CD4-positive, alpha-beta T cell treated with Interleukin-4 for 4 hours (primary cell): ENCODE measurements at places on chromosomes 1 and 21.

- DNase-seq = no peak
Observed at GRCh38 chr1:242761556-242761955, 237.1 kb upstream of the PLD5 start.

DNA sequence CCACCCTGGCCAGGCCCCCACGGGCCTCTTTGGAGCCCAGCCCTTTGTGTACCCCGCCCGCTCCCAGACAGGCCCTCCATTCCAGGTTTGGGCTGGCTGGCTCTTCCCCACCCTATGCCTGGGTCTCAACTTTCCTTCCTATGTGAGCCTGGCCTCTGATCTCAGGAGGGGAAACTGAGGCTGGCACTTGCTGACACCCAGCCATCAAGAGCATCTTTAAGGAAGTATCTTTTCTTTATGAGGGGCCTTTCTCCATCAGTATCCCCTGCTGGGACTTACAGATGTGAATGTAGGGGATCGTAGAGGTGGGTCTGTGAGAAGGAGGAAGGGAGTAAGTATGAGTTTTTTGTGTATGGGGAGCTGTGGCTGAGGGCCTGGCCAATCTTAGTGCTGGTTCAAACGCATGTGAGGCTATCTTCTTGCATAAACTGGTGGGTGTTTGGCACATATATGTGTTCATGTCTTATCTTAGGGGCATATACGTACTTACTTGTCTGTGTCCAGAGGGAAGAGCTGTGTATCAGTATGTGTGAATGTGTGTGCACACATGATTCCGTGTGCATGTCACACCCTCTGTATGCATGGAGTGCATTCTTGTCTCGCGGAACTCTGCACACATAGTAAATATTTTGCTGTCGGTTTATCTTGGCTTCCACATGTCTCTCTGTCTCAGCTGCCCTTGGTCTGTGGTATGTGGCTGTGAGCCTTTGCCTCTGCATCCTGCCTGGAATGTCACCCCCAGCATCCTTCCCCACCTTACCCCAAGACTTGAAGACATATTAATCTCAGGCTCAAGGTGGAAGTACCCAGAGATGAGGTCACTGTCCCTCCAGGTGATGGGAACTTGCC, 5.4 kb downstream of the NECTIN4 start:
- DNase-seq = no peak

DNA sequence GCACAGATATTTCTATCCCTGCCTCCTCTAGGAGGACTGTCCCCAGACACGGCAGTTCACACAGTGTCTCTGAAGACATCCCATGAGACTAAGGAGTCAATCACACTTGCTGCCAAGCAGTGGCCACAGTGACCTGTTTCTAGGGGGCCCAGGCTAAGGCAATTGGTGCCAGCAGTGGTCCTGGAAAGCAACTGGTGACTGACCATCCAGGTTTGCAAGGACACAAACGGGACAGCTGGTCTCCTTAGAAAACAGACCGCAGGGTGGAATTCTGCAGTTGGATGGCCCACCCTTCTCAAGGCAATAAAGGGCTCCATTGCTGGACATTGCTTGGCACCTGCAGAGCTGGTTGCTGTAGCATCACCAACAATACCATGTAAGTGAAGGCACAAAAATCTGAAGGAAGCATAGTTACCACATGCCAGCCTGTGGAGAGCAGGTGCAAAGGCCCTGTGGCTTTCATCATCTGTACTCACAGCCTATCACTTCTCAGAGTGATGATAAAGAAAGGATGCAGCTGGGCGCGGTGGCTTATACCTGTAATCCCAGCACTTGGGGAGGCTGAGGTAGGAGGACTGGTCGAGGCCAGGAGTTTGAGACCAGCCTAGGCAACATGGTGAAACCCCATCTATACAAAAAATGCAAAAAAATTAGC, 81.5 kb downstream of the STUM start:
- DNase-seq = no peak

DNA sequence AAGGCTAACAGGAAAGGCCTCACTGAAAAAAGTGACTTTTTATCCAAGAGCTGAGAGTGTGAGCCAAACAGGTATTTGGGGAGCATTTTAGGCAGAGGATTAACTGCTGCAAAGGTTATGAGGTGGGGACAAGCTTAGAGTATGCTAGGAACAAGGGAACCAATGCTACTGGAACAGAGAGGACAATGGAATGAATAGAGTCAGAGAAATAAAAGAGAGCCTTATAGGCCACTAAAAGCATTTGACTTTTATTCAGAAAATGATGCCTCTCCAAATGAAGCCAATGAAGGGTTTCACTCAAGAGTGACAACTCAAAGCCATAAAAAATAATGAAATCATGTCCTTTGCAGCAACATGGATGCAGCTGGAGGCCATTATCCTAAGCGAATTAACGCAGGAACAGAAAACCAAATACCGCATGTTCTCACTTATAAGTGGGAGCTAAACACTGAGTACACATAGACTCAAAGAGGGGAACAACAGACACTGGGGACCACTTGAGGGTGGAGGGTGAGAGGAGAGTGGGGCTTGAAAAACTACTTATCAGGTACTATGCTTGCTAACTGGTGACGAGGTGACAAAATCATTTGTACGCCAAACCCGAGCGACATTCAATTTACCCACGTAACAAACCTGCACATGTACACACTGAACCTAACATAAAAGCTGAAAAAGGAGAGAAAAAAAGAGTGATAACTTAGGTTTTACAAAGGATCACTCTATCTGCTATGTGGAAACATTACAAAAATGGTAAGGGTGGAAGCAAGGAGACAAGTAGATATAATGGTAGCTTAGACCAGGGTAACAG, 11.1 kb downstream of the PTP4A2 start:
- no peak for DNase-seq

DNA sequence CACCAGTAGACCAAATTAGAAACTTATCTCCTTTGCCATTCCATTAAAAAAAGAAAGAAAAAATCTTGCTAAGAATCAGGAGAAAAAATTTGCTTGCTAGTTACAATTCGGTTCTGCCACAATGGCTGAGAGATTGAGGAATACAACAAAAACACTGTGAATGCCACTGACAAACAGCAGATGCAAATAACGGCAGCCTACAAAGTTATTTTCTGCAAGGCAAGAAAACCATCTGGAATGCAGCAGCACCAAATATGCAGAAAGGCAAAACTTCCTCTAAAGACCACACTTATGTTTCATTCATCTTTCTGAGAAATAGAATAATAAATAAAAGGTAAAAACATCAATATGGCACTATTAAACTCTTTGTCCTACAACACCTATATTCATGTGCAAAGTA, 75.7 kb downstream of the ENAH start:
- no peak for DNase-seq

DNA sequence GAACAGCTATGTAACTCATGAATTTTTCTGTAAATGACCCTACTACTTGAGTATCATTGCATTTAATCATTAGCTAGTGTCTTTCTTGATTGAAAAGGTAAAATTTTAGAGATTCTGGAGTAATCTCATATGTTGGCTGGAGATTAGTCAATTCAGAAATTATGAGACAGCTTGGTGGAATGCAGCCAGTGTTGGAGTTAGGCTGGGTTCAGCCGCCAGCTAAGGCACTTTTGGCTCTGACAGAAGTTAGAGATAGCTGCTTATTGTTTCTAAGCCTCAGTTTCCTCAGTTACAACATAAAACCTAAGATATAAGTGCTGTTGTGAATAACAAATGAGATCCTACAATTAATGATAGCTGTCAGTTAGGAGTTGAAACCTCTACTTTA, 49.4 kb downstream of the TBCE start:
- no peak for DNase-seq

DNA sequence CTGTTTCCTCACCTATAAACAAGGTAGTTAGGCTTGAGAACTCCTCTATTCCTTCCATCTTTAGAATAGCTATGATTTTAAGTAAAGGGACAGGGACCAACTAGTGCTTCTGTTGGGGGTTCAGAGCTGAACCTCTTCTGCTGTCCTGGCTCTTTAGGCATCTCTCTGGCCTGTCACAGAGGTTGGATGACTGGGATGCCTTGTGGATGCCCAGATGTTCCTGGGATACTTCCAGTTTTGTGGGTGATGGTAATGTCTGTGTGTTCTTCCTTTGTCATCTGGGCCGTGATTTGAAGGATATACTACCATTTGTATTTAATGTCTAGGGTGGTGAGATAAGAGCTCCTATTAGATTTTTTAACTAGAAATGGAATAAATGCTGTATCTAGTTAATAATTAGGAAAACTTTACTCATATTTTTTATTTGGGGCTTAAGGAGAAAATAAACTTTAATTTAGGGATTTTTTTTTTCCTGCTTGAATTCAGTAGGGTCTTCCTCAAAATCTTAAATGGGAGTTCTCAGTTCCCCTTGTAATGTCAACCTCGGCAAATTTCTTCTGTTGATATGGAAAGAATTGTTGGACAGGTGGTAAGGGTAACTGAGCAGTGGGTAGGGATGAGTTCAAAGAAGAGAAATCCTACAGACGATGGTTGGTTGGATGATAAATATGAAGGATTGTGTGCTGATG, 47.2 kb downstream of the LAMC1 start:
- DNase-seq = no peak

- DNase-seq = no peak
Observed at GRCh38 chr1:116434849-116435248, 61.8 kb downstream of the ATP1A1 start.

- DNase-seq = no peak
Observed at GRCh38 chr1:5858844-5859407, 133.3 kb downstream of the NPHP4 start.

DNA sequence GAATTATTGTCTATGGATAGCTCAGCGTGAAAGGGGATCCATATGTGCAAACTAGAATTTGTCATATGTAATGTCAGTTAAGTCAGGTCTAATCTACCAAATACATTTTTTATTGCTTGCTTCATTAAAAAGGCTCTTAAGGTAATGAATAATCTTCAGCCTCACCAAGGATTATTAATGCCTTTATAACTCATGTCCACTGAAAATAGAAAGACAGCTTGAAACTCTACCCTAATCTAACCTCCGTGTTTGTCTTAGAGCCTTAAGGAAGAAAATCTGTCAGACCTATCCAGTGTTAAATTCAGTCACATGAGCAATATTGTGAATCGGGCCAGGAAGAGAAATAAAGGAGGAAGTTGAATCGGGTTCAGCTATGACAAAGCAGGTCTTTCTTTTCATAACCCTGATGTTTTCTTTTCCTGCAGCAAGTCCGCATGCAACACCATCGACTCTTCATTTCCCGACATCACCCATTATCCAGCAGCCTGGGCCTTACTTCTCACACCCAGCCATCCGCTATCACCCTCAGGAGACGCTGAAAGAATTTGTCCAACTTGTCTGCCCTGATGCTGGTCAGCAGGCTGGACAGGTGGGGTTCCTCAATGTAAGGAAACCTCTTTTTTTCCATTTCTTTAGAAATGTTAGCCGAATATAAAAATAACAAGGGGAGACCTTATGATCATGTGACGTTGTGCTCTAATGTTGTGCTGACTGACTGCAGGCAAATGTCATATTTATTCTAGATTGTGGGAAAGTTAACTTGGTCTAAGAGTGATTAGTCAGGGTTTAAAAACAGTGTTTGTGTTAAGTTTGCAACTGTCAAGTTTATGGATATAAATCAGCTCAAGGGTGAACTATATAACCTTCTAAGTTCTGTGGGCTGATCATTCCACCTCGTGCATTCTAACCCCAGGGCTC, 321.0 kb downstream of the TM2D1 start:
- no peak for DNase-seq

GRCh38 chr1:52970149-52970548, 43.1 kb downstream of the SCP2 start:
- DNase-seq = no peak

DNA sequence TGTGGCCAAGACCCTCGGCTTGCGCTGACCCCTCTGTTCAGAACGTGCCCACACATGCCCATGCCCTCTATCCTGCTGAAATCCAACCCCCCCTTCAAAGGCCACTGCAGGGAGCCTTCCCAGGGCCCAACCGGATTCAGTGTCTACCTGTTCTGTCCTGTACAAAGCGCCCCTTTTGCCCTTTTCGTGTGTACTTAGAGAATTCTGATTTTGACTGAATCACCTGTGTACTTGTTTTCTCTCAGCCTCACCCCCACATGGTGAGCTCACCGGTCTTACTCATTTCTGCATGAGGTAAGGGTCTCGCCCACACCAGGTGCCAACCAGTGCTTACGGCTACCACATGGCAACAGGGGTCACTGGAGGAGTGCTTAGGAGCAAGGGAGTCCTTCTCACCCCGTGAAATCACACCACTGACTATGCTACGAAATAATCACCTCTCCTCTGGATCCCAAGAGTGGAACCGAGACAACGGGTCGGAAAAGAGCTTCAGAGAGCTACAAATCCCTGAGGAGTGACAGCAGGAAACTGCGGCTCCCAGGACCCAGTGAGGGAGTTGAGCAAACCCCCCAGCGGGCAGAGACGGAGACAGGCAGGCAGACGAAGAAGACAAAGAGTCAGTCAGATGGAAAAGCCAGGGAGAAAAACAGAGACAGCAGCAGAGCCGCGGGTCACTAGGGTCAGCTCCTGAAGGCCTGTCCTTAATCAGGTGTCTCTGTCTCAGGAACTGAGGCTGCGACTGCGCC, 2.1 kb upstream of the S100A2 start:
- DNase-seq = peak; percentile 30

GRCh38 chr1:223401873-223402789, 8.9 kb downstream of the CCDC185 start:
- no peak for DNase-seq

DNA sequence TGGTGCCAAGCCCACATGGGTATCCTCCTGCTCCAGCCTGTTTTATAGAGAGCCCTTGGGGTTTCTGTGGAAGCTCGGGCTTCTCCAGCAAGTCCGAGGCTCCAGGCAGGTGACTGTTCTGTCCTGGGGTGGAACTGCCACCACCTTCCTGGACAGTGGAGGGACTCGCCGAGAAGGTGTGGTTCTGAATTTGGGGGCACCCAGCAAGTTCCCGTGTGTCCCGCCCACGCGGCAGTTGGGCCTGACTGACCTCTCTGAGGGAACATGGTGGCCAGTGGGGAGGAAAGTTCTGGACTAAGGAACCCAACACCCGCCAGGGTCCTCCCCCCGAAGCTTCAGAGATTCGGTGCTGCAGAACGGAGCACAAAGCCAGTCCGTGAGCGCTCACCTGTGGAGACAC, 158.1 kb upstream of the C1orf174 start:
- DNase-seq = no peak

GRCh38 chr1:11520531-11521233, 41.7 kb downstream of the DISP3 start:
- no peak for DNase-seq

GRCh38 chr1:167634435-167634834, 4.4 kb downstream of the RCSD1 start:
- no peak for DNase-seq

DNA sequence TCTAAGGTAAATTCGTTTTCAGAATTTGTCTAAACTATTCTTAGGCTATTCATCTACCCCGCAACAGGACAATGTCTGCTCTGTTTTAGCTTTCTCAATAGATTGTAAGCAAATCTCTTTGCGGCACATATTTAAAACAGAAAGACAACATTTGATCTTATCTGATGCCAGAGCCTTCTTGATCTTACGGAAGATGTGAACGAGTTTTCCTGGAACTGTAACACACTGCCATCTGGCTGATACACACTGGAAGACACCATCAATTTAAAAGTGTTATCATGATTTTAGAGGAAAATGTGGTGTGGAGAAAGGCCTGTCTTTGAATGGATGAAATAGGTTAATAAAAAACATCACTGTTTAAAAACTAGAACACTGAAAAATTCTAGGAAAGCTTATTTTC, 36.1 kb downstream of the COA6 start:
- peak; percentile 69 for DNase-seq
